ENCODE measurements at places on chromosomes 3 and 15.

DNA sequence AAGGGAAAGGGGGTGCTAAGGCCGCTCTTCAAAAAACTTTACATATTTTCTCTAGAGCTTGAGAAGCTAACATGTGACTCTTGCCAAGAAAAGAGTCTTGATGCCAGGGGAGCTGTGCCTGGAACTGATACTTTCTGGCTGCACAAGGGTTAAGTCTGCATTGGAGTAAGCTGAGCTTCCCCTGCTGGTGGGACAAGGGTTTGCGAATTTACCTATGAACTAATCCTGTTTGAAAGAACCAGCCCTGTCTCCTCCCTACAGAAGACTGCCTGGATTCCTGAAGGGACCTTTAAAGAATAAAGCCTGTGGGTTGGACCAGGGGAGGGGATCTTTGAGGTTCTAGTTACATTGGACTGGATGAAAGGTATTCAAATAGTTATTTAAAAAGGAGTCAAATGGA lies 58.3 kb upstream of the EPHA3 start:
- DNase-seq, result no peak

DNA sequence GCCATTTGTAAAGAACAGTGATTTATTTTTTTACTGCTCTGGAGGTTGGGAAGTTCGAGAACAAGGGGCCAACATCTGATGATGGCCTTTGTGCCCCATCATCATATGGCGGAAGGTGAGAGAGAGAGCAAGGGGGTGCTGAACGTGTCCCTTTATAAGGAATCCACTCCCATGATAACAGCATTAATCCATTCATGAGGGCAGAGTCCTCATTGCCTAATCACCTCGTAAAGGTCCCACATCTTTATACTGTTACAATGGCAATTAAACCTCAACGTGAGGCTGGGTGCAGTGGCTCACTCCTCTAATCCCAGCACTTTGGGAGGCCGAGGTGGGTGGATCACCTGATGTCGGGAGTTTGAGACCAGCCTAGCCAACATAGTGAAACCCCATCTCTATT lies 8.3 kb downstream of the IL12A start:
- DNase-seq, result no peak

DNA sequence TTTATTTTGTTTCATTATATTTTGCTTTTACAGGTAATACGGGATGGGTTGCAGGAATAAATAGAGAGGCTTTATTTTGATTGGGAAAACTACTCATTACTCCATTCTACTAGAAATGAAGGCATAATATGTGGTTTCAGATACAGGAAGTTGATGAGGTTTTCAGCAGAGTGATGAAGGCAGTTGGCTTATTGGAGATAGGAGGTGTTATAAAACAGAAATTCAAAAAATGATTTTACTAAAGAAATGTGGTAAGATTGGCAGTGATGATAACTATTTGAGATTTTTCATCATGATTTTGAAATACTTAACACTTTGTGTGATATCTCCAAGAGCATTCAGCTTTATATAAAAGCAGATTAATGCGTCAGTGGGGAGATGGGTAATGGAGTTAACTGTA lies 1445.7 kb upstream of the CADM2 start:
- no peak for DNase-seq

DNA sequence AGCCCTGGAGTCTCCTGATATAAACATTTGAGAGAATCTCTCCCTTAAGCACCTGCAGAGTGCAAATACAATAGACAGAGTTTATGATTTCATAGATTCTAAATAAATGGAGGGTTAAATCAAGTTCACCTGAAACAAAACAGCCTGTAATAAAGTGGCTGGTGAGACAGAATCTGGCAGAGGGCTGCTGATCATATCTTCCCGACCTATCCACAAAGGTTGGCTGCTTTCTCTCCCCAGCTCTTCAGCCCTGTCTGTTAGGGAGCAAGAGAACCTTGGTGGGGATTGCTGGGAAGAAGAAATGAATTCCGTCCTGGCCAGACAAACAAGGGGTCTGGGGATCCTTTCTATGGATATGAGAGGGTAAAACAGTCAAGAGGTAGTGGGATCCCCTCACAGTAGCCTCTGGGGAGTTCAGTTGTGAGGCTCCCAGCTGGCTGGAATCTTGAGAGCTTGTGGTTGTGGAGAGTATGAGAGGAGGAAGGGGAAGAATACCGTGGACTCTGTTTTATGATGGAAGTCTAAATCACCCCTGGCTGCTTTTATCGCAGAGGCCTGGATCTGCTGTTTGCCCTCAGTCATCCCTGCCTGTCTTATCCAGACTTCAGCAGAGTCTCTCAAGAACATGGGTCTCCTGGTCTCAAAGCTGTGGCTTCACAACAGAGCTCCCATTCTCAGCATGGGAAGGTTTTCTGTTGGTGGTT lies 451.3 kb downstream of the NTRK3 start:
- DNase-seq, result no peak

DNA sequence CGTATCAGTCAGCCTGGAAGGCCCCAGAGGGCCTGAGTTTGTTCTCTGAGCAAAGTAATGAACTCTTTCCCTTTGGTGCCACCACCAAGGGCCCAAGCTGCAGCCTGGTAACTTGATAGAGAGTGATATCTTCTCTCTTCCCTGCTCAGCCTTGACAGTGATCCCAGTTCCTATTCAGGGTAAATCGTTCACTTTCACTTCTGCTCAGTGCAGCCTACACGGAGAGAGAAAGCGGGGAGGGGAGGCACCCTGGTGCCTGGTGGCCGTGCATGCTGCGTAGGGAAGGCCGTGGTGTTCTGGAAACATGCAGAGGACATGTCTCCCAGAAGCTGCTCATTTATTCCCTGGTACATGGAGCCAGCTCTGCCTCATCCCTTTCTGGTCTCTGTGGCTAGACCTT lies 54.9 kb downstream of the KIF9 start:
- no peak for DNase-seq

GRCh38 chr3:72008226-72008996 lies 223.5 kb upstream of the PROK2 start:
- DNase-seq, result no peak

DNA sequence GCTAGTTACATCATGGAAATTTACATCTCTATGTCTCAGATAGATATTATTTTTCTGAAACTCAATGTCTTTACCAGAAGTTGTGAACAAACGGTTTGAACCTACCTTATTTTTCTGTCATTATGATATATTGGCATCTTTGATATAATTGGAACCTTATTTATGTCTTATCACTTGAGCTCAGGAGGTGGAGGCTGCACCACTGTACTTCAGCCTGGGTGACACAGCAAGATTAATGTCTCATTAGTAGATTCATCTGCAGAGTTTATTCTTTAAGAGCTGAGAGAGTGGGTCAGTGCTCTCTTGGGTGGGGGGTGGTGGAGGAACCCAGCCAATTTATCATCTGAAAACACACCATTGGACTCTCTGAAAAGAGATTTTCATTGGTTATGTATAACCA lies 21.4 kb downstream of the SCG3 start:
- DNase-seq, result no peak

DNA sequence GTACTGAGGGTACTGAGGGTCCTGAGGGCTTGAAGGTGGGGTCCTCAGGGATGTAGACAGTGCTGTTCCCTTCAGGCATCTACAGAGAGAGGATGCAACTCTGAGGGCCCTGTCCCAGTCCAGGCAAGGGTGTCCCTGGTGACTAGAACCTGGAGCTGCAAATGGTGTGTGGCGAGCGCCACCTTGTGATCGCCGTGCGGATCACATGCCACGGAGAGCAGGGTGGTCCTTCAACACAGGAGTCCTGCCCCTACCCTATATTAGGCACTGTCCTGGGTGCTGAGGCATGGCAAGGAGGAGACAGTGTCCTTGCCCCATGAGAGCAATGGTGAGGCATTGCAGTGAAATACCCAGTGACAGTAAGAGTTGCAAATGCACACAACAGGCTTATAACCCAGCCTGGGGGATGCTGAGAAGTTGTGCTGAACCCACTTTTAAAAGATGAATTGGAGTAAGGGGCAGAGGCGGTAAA lies 23.6 kb downstream of the RHCG start:
- peak; percentile 10 for DNase-seq

- no peak for DNase-seq
Observed at GRCh38 chr15:96551722-96552121, 221.2 kb downstream of the NR2F2 start.

- DNase-seq, result no peak
Observed at GRCh38 chr15:96296264-96296663, 34.2 kb upstream of the NR2F2 start.

DNA sequence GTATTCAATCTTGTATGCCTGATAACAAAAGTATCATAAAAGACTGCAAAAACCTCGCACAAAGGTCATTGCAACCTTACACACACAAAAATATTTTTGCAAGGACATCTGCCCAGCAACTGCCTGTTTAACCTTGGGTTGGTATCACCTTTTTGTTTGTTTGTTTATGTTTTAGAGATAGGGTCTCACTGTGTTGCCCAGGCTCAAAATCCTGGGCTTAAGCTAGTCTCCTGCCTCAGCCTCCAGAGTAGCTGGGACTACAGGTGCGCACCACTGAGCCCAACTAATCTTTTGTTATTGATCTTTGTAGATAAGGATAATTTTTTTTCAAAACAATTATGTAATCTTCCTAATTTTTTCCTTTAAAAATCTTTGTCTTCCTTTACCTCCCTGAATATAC lies 54.2 kb downstream of the SPTSSB start:
- no peak for DNase-seq

GRCh38 chr3:191753196-191753595 lies 292.2 kb downstream of the PYDC2 start:
- no peak for DNase-seq

DNA sequence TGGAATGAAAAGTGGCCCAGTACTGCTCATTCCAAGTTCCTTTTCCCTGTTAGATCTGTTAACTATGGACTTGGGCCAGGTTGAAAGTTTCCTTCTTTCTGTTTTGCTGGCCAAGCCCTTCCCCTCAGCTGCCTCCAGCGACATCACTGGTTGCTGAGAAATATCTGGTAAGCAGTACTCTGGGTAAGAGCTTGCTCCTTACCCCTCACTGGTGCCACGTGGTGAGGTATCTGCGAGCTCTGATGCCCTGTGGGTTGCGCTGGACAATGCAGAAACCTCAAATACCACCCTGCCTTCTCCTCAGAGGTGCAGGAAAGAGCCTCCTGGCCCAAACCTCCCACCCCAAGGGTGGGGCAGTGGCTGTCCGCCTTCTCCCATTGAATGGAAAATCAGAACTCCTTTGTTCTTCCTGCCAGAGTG lies 42.9 kb upstream of the APH1B start:
- DNase-seq, result no peak

DNA sequence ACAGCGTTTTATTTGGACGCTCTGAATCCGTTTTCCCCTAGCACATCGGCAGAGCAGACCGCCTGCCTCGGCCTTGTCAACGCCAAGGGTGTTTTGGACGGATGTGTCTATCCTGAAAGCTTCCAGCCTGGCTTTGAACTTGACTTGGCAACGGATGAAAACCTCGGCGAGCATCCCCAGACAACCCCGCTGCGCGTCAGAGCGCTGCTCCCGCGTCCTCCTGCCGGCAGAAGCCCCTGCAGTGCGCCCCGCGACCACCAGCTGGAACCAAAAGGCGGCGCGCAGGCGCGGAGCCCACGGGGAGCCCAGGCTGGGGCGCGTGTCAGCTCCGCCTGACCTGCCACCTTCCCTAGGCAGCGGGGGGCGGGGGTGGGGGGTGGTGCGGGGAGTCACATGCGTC lies 26.2 kb upstream of the ARL8B start:
- DNase-seq, result no peak
